Stimulated activated CD4-positive, alpha-beta T cell treated with anti-CD3 and anti-CD28 coated beads, Interleukin-4, amount 100 ng/mL, for 48 hours (primary cell): ENCODE measurements at places on chromosomes 12 and 14.

GRCh38 chr12:104136577-104136976, 1.4 kb downstream of the NFYB start:
- DNase-seq, result no peak

GRCh38 chr12:11635341-11635740, 14.1 kb upstream of the ETV6 start:
- DNase-seq, result no peak

GRCh38 chr12:112682586-112682985, 109.0 kb upstream of the RPH3A start:
- DNase-seq, result no peak

GRCh38 chr12:40775661-40776060, 83.4 kb downstream of the CNTN1 start:
- DNase-seq, result no peak
